Endothelial cell of umbilical vein (primary cell): ENCODE measurements at places on chromosomes 7 and 10. TPM values are rescaled to one million over a fixed set of nuclear protein-coding genes. Genes with fewer than 3 reads are reported as not detected.
A peak's percentile ranks its signal among the peaks of the same experiment; 100 is the strongest.

ERLIN1 gene
- polyA plus RNA-seq: 25.0 and 30.7 TPM in 2 replicates

TUBAL3 gene
- not detected in 2 replicates for polyA plus RNA-seq

DNA sequence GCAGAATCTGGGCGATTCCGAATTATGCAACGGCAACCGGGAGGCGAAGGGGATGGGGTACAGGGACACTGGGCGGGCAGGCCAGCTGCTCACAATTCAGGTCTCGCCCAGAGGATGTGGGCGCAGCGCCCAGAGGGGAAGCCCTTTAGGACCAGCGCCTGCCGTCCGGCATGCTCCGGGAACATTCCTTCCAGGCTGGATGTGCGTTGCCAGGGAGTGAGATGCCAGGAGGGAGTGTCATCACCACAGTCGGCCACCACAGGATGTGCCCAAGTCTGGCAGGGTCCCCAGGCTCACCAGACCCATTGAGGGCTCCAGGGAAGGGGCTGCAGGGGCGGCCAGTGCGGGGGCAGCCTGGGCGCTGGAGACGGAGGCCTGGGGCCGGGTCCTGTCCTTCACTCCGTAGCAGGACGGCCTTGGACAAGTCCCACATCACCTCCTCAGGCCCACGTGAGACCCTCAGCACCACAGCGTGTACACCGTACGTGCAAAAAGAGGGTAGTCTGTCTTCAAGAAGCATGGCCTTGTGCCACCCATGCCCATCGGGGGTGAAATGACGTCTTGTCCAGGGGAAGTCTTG is 63.9 kb downstream of the FOXL3 start:
- DNase-seq: peak; percentile 18

- peak; percentile 29 for DNase-seq
Measured at GRCh38 chr7:50696810-50697582, 85.7 kb downstream of the GRB10 start.

DNA sequence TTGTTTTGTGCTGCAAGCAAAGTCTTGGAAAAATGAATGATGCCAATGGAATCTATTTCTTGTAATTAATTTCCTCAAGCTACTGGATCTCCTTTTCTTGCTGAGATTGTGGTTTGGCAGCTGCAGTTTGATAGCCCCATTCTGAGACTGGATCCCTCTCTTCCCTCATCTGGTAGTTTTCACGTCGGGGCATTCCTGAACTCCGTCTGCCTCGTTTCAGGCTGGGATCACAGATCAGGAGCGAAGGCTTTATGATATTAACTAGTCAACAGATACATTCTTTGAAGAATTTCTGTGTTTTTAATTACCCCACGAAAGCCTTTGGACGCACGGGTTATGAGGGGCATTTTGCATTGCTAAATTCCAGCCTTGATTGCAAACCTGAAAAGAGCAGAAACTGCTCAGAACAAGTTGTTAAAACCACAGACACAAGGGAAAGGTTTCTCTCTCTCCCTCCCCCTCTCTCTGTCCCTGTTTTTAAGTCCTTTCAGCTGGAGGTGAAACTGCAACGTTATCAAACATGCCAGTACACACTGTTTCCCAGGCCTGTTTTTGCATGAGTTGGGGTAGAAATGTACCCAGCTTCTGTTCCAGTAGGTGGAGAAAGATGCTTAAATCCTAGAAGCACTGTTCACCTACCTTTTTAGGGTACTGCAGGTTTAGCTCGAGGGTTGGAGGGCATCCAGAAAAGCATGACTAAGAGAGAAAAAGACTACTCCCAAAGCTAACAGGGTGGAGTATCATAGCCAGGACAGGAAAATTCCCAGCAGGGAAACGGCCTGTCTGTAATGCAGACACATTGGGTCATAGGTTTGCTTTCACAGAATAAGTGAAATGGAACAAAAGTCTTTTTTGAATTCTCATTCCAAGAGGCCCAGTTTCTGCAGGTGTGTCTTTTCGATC is 124.3 kb downstream of the CUX1 start:
- DNase-seq: peak; percentile 64

GRCh38 chr10:104434601-104435000 is 81.0 kb downstream of the CFAP58 start:
- no peak for DNase-seq

TRDMT1 gene
- 10.0 and 15.3 TPM in 2 replicates for polyA plus RNA-seq

EGR2 gene
- polyA plus RNA-seq: 0.47 and 0.54 TPM in 2 replicates

- DNase-seq: no peak
Measured at GRCh38 chr10:117472872-117473271, 69.7 kb upstream of the EMX2 start.

CFAP46 gene
- 0.88 and 0.98 TPM in 2 replicates for polyA plus RNA-seq

- no peak for DNase-seq
Measured at GRCh38 chr7:101746314-101746713, 71.1 kb upstream of the CUX1 start.

GRCh38 chr7:107560898-107561516 is 2.7 kb downstream of the COG5 start:
- DNase-seq: no peak

DNA sequence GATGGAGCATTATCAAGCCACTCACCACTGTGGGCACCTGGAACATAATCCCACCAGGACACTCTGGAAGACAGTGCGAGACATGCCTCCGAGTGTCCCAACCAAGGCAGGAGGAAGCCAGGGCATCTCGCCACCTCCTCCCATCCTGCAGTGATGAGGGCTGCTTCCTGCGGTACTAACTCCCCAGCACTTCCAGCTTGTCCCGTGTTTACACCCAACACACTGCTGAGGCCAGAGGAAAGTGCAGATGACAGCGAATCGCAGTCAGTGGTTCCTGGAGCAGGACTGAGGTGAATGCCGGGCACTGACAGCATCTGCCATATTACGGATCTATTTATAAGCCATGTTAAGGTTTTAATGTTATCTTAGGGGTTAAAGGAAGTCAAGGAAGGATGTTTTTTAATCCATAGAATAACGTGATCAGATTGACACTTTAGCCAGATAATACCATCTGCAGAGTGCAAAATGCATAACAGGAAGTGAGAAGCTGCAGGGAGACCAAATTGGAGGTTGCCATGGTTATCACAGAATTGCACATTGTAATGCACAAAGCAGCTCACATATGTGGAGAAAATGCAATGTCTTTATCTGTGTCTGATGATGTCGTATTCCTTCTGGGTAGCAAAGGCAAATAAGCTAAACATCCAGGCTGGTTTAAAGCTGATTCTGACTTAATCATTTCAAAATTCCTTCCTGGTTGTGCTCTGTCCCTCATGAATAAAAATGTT is 314.1 kb upstream of the C7orf33 start:
- DNase-seq: no peak

GRCh38 chr10:32073659-32074058 is 17.4 kb upstream of the KIF5B start:
- no peak for DNase-seq

- no peak for DNase-seq
Measured at GRCh38 chr10:28952523-28952922, 275.2 kb downstream of the BAMBI start.
